NCI-H1694 treated with DMSO at 0.1 percent for 48 hours (cell line): ENCODE measurements at places on chromosomes 4 and X.

- no peak for DNase-seq
Measured at GRCh38 chr4:122797405-122798094, 29.1 kb upstream of the FGF2 start.

DNA sequence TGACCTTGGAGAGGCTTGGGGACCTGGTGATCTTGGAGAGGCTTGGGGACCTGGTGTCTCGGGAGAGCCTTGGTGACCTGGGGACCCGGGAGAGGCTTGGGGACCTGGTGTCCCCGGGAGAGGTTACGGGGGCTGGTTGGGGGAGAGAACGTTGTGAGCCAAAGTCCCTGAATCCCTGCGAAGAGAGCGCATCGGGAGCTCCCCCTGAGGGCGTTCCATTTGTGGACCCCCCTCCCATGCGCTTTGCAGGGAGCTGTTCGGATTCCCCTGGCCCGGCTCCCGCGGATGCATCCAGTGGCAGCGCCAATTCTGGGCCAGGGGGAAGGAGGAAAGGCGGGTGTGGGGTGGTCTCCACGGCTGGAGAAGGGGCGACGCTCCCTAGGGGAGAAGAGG lies 13.3 kb downstream of the SHOX start:
- DNase-seq = no peak

DNA sequence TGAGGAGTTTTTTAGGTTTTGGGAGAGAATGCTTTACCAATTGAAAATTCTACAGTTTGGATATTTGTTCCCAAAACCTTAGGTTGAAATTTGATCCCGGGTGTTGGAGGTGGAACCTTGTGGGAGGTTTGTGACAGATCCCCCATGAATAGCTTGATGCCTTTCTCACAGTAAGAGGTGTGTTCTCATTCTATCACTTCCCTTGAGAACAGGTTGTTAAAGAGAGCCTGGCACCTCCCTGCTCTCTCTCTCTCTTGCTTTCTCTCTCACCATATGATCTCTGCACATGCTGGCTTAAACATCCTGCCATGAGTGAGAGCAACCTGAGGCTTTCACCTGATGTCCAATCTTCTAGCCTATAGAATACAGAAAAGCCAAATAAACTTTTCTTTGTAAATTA lies 1475.5 kb upstream of the AGA start:
- no peak for DNase-seq

GRCh38 chr4:164926301-164926700 lies 49.3 kb downstream of the APELA start:
- DNase-seq = no peak

GRCh38 chrX:67437821-67438220 lies 106.0 kb upstream of the AR start:
- no peak for DNase-seq
